ENCODE measurements at places on chromosomes 7 and 10.

DNA sequence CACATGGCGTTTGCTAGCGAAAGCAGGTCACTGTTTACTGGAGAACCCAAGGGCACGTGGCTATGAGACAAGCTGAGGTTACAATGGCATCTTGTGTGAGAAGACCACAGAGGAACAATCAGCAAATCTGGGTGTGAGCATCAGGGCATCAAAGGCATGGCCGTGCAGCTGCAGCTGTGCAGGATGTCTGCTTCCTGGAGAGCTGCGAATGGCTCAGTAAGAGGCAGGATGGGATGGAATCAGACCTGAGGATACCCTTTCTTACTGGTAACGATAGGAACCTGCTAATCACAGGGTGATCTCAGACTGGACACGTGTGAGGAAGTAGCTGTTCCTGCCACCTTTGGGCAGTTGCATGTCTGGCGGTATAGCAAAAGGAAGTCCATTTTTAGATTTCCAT, 119.5 kb downstream of the RNF216 start:
- DNase-seq, result peak; percentile 99

DNA sequence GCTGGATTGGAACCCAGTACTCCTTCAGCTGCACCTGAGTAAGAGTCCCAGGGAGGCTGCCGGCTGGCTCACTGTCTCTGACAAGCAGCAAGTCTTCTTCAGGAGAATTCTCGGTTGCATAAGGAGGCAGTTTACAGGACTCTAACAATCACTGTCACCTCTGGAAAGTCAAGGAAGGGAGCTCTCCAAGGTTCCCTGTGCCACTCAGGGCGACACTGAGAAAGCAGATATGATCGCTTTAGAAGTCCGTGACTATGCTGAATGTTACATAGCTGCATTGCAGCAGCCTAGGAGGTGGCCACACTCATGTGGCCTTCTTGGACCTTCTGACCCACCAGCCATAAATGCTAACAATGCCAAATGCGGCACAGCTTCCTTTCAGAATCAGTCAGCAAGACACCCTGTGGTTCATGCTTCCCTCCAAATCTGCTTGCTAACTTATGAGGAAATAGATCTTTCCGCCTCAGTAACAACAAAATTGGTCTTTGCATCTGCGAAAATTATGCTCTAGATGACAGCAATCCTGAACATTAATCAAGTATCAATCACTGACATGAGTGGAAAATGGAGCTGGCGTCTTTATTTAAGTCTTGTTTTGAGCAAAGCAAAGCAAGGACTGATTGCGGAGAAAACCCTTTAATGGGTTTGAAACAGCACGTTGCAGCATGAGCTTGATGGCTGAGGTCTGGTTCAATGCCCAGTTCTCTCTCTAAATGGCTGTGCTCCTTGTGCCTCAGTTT, 132.9 kb downstream of the ATXN7L1 start:
- no peak for DNase-seq

DNA sequence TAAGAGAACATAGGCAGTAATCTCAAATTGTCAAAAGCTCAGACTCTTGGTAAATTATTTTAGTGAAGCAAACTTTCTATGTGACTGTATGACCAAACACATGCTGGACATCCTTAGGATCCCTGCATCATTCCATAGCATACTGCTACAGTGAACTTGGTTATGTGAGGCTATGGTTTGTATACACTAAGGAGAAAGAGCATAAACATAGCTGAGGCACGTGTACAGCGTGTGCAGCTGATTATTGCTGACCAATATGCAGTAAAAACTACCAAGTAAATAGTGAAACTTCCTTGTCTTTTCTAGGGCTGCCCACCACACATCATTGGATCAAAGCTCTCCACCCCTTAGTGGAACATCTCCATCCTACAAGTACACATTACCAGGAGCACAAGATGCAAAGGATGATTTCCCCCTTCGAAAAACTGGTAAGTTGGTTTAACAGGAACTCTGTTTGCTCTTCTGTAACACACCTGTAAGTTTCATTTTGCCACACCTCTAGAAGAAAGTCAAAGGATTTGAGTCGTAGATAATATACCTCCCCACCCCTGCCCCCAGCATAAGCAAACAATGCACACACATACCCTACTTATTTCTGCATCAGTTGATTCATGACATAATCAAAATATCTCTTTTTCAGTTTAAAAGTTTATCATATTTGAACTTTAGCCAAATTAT, 98.2 kb downstream of the HDAC9 start:
- DNase-seq, result no peak

- DNase-seq, result no peak
These were observed 31.6 kb downstream of the COA1 start for GRCh38 chr7:43697690-43698089.

DNA sequence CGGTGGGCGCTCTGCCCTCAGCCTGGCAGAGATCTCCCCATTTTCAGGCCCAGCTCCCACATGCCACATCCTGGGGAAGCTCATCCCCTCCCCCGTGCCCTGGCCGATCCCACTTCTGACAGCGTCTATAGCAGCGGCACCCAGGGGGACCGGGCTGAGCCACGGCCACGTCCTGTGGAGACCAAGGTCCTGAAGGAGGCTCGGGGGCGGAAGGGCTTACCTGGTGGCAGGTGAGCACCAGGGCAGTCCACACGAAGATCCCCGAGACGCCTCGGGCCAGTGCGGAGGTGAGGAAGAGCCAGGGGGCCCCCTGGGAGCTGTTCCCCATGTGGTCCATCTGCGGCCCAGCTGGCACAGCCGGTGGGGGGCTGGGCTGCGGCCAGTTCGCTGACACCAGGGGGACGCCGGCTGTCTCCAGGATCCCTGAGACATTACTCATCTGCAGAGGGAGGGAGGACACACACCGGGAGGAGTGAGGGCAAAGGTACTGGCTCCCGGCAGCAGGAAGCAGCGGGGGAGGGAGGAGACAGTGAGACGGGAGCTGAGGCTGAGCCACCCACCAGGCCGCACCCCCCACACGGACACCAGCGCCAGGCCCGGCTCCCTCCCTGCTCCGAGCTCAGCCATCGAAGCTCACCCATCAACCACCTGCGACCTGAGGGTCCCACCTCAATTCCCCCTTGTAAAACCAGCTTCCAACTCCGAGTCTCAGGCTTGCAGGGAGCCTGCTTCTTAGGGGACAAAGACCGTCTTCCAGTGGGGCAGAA, 776 bp downstream of the TMEM184A start:
- DNase-seq, result peak; percentile 58

- DNase-seq, result no peak
These were observed 146.3 kb downstream of the ZNF22 start for GRCh38 chr10:45147000-45147399.

GRCh38 chr7:132760244-132760623, 184.0 kb upstream of the PLXNA4 start:
- no peak for DNase-seq

GRCh38 chr7:45962861-45963260, 41.8 kb upstream of the IGFBP3 start:
- DNase-seq, result no peak

DNA sequence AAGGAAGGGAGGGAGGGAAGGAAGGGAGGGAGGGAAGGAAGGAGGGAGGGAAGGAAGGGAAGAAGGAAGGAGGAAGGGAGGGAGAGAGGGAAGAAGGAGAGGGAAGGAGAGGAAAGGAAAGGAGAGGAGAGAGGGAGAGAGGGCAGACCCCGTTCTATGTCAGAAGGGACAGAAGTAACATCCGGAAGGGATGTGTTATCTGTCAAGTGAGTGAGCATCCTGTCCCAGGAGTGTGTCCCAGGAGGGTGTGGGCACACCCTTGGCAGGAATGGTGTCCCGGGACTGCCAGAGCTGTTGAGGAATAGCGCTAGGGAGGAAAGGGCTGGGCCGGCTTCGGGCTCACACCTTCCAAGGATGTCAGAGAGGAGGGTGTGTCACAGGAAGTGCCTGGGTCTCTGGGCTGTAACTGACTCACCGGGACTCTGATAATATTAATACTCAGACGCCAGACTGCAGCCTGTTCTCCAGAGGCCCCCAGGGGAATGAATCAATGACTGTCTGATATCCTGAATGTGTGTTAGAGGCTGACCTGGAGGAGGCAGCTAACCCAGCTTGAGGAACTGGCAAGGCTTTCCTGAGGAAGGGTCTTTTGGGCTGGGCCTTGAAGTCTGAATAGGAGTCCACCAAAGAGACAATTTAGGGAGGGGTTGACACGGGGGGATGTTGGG, 125.6 kb upstream of the TNRC18 start:
- peak; percentile 56 for DNase-seq

DNA sequence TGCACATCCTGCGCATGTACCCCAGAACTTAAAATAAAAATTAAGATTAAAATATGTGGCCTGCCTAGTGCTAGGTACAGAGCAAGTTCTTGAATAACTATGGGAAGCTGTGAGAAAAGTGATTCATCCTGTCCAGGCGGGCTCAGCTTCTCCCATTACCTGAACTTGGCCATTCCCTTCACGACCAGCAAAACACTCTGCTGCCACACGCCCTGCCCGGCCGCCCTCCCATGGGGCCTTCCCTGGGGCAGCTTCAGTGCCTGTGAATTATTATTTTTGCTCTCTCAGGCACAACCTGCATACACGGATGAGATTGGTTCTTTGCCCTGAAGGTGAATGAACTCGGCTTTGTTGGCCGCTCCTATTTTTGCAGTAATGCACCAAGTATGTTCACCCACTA, 209.2 kb upstream of the SHH start:
- no peak for DNase-seq

DNA sequence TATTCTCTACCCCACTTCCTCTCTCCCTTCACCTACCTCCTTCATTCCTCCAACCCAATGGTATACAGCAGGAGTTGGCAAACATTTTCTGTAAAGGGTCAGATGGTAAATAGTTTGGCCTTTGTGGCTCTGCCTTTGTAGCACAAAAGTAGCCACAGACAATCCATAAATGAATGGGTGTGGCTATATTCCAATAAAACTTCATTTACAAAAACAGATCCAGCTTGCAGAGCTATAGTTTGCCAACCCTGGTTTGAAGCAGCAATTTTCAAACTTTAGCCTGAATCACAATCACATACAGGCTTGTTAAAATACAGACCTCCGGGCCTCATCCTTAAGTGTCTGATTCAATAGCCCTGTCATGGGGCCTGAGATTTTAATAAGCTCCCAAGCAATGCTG, 110.5 kb downstream of the CPEB3 start:
- DNase-seq, result no peak

DNA sequence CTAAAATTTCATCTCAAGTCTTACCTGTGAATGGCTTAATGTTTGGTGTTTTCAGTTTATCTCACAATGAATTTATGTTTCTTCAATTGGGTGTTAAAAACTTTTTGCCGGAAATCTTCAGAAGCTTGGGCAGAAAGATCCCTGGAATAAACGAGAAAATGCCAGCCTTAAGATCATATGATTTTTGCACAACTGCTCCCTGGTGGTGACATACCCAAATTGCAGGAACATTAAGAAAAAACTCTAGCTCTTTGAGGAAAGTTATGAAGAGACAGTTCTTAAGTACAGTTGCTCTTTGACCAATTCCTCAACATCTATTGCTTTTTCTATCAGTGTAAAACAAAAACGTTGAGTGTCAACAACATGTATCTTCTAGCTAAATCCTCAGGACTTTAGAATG, 48.2 kb upstream of the CREB5 start:
- no peak for DNase-seq

- DNase-seq, result no peak
These were observed 23.3 kb upstream of the SLC26A5 start for GRCh38 chr7:103469095-103469948.

- DNase-seq, result no peak
These were observed 41.0 kb downstream of the SP8 start for GRCh38 chr7:20745702-20746101.

GRCh38 chr10:11236234-11236633, 218.6 kb downstream of the CELF2 start:
- DNase-seq, result no peak

DNA sequence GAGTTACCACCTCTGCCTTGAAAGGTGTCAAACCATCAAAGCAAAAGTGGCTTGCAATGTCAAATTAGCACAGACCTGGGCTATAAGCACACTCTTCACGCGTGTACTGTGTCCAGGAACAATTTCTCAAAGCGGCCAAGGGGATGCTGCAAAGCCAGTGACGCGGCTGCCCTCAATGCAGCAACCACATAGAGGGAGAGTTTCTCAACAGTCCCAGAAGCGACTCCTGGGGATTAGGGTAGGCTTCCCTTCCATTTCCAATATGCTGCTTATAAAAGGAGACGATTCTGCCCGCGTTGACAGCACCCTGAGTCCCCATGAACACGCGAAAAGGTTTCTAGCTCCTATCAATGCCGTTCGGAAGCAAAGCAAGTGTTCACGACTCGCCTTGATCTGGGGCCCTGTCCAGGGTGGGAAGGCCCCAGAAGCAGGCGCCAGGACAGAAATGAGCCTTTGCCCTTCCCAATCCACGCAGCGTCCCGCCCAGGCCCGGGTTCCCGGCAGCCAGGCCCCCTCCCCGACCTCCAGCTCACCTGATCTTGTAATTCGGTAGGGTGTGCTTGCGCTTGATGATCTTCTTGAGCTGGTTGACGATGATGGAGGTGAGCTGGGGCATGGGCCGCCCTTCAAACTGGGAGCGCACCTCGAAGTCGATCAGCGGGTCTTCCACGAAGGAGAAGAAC, 1.3 kb downstream of the PDZD8 start:
- peak; percentile 48 for DNase-seq

DNA sequence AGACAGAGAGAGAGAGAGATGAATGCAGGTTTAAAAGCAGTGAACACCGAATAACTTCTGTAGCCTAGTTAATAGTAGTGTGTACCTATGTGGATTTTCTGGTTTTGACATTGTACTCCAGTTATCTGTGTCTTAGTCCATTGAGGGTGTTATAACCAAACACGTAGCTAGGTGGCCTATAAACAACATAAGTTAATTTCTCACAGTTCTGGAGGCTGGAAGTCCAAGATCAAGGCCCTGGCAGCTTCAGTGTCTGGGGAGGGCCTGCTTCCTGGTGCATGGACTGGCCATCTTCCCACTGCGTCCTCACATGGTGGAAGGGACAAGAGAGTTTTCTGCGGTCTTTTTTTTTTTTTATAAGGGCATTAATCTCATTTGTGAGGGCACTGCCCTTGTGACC, 23.5 kb downstream of the AOC1 start:
- peak; percentile 11 for DNase-seq

GRCh38 chr10:21720090-21720489, 186.1 kb downstream of the MLLT10 start:
- DNase-seq, result no peak

DNA sequence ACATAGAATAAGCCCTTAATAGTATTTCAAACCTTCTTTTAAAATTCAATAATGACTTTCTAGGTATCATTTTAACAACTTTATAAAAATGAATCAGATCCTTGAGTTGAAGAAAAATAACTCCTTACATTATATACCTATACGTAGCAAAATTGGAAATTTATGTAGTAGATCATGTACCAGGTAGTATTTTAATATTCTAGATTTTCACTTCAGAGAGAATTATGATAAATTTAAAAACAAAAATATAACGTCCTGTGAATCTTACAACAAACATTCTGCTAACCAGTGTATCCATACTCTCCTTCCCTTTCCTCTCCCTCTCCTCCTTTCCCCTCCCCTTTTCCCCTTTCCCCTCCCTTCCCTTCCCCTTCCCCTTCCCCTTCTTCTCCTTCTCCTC, 6.1 kb upstream of the RAB11FIP2 start:
- no peak for DNase-seq

DNA sequence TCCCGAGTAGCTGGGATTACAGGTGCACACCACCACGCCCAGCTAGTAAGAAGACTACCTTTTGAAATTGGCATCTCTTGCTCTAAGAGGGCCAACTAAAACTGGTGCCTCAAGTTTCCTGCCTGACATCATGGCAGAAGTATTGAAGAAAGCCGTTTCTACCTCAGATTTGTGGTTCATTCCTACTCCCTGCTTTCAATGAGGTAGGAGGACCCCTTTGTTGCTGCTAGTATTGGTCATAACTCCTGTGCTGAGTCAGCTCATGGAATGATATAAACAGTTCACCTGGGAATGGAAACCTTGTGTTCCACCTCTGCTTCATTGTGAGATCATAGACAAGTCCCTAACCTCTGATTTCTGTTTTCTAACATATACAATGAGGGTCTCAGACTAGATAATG, 82.8 kb downstream of the CDK6 start:
- DNase-seq, result no peak
